ENCODE measurements at places on chromosomes 12 and 14.
A peak's percentile ranks its signal among the peaks of the same experiment; 100 is the strongest.

GRCh38 chr14:32998433-32998832 lies 59.8 kb downstream of the NPAS3 start:
- peak; percentile 48 for DNase-seq

GRCh38 chr14:75095690-75096089 lies 26.2 kb downstream of the ZC2HC1C start:
- no peak for DNase-seq

DNA sequence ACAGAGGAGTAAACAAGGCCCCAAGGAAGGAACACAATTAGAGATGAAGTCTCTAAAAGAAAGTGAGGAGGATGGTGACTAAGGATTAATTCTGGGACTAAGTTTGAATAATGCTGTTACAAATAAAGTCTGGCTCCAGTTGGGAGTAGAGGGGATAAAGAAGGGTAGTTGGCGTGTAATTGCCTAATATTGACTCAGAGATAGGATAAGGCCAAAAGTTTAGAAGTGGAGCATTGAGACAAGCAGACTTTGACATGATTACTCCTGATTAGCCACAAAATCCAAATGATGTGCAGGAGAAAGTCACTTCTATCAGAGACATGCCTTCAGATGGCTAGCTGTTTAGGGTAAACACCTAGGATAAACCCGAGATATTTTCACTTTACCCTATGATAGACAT lies 108.4 kb downstream of the PLCZ1 start:
- DNase-seq: no peak

GRCh38 chr12:64445490-64445889 lies 6.4 kb upstream of the TBK1 start:
- DNase-seq: no peak

Data from fibroblast of pulmonary artery (primary cell).